ENCODE measurements at places on chromosomes 3 and 15.
A peak's percentile ranks its signal among the peaks of the same experiment; 100 is the strongest.

DNA sequence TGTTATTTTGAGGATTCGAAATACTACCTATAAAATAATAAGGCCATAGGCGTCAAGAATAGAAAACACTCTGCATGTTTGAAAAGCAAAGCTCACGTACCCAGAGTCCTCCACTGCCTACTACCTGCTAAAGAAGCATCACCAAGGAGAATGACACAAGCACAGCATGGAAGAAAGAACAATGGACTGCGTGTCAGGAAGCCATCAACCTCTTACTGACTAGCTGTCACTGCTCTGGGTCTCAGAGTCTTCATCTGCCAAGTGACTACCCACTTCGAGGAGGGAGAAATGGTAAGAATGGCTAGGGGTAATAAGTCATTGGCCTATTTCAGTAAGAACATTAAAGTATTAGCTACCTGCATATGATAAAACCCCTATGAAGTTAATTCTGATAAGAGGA, 49.4 kb downstream of the CLASP2 start:
- no peak for DNase-seq

GRCh38 chr3:23740517-23740965, 65.2 kb upstream of the UBE2E1 start:
- DNase-seq: no peak

DNA sequence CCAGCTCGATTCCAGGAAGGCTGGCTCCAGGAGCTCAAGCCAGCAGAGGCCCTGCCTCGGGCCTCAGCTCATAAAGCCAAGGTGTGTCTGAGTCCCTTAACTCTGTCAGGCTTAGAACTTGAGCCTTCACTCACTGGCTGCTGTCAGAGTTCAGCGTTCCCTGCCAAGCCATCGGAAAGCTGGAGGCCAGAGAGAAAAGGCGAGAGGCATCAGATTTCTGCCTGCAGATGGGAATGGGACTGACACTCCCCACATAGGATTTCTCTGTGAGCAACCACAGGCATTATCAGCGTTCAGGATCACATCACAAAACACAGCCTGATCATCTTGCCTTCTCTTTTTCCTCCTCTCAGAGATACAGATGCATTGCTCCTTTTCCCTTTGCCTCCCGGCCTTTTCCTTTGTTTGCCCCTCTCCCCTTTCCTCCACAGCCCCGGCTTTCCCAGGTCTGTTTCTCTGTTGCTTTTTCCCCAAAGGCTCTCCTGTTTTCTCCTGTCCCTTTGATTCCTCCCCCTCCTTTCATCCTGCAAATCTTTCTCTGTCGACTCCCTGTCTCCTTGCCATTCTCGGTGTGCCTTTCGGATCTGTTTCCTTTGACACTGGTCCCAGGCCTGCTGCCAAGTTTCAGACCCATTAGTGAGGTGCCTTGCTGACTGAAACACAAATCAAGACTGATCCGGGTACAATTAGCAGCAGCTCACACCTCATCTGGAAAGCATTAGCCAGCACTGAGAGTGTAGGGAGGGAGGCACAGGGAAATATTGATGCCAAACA, 44.5 kb upstream of the BOC start:
- no peak for DNase-seq

- DNase-seq: no peak
Measured at GRCh38 chr3:179811321-179812095, 158.7 kb downstream of the USP13 start.

DNA sequence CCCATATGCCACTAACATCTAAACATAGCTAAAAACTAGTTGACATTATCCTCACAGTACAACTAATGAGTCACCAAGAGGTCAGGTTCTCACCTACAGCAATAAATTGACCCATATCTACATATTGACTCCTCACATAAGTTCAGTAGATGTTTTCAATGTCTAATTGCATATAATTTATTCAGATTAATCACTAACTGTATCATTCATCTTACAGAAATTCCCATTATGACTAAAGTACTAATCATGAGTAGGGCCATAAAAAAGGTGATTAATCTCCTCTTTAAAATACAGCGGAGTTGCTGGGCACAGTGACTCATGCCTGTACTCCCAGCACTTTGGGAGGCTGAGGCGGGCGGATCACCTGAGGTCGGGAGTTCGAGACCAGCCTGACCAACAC, 82.4 kb upstream of the ST3GAL6 start:
- DNase-seq: no peak

- DNase-seq: no peak
Measured at GRCh38 chr3:49668414-49668797, 5.7 kb upstream of the APEH start.

- DNase-seq: no peak
Measured at GRCh38 chr3:49469037-49469935, 781 bp upstream of the DAG1 start.

DNA sequence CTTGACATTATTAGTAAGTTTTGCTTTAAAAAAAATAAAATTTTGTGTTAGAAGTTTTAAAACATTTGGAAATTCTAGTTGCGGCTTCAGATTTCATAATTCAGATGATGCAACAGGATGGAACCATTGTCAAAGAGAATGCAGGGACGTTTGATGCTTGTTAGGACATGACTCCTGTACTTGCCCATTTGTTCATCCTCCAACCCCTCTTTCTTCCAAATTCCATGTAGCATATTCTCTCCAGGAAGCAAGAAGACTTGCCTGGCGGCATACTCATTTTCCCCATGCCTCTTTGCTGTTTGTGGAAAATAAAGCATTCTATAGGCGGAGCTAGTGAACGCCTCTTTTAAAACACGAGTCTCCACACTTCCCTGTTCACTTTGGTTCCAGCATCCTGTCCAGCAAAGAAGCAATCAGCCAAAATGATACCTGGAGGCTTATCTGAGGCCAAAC, at the start of gene CSTA:
Gene CSTA, plus strand, starts transcription at position 378 of the 453 bp plus-strand sequence. Its CDS starts 45 bp downstream, at position 423.
- DNase-seq: no peak

DNA sequence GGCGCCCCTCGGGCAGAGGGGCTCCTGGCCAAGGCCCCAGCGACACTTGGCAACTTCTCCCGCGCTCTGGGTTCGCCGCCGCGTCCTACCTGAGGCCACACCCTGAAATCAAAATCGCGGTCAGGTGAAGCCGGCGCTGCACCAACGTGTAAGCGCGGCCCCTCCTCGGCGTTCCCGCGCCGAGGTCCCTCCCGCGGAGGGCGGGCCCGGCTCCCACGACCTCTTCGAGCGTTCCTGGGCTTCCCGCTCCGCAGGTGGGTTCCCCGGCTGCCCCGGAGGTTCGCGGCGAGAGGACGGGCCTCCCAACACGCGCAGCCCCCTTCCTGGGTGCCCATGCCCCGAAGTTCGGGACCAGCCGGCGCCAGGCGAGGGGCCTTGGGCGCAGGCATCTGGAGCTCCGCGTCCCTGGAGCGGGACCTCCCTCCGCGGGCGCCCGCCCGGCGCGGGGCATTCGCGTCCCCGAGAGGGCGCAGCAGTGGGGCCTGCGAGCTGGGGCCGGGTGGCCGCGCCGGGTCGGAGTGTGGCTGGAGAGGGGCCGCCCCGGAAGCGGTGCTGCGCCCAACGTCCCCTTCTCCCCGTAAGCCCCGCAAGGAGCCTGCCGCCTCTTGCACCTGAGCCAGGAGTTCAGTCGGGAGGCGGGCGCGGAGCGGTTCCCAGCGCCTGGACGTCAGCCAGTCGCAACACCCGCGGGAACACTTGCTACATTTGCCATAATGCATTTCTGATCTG, 13.7 kb downstream of the PAK6 start:
- DNase-seq: no peak

GRCh38 chr3:37736624-37737023, 125.1 kb upstream of the CTDSPL start:
- no peak for DNase-seq

GRCh38 chr3:78235841-78236240, 1195.9 kb downstream of the ROBO2 start:
- no peak for DNase-seq

- no peak for DNase-seq
Measured at GRCh38 chr3:159123877-159124276, 322.0 kb downstream of the MFSD1 start.

GRCh38 chr3:20190991-20191390, 5.0 kb upstream of the SGO1 start:
- DNase-seq: no peak

GRCh38 chr3:13352621-13353131, 67.4 kb downstream of the NUP210 start:
- DNase-seq: peak; percentile 4

DNA sequence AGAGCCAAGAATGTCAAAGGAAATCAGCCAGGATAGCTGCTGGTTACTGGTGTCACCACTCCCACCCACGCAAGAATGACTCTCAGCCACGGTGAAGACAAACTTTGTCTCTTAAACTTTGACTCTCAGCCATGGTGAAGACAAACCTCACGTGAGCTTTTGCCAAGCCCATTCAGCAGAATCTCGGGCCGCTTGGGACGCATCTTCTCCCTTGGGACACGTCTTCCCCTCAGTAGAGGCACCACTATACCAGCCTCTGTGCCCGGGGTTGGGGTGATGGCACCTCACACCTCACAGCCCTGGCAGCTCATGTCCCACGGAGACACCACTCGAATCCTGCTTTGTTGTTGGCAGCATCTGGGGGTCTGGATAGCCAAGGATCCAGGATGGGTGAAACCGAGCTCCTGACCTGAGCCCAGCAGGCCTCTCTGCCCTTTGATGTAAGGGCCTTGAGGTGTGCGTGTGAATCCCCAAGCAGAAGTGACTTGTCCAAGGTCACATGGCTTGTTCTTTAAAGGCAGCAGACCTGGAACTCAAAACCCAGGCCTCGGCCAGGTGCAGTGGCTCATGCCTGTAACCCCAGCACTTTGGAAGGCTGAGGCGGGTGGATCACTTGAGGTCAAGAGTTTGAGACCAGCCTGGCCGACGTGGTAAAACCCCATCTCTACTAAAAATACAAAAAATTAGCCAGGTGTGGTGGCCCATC, 21.8 kb downstream of the RBPMS2 start:
- no peak for DNase-seq

DNA sequence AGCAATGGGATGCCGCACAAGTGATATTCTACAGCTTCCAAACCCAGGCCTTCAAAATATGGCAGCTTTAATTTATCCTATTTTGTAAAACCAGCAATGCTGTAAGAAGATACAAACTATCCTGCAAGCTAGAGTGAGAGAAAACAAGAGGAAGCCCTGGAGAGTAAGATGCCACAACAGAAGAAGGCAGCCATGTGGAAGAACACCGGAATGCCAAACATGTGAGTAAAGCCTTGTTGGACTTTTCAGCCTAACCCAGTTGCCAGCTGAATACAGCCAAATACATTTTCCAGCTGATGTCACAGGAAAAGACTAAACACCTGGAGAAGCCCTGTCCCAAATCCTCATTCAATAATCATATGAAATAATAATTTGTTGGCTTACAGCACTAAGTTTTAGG, 1115.1 kb upstream of the CADM2 start:
- no peak for DNase-seq

DNA sequence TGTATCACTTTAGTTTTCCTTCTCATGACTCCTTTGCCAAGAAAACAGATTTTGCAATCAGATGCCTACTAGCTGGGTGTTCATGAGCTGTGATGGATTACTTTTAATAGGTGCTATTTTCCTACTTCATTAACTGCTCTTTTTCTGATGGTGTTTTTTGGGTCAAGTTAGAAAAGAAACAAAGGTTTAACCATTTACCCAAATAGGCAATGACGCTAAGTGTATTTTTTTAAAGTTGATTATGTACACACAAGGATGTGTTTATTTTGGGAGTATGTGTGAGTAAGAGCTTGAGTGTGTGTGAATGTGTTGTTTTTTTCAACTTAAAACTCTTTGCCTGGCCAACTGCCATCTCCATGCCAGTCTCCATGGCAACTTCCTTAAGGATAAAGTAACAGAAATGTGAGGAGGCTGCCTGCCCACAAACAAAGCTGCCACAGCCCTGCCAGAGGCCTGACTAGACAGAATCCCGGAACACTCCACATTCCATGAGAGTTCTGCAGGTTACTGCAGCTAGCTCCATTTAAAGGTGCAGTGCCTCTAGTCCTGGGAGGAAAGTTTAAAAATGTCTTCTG, 215.6 kb upstream of the RBMS3 start:
- DNase-seq: no peak

DNA sequence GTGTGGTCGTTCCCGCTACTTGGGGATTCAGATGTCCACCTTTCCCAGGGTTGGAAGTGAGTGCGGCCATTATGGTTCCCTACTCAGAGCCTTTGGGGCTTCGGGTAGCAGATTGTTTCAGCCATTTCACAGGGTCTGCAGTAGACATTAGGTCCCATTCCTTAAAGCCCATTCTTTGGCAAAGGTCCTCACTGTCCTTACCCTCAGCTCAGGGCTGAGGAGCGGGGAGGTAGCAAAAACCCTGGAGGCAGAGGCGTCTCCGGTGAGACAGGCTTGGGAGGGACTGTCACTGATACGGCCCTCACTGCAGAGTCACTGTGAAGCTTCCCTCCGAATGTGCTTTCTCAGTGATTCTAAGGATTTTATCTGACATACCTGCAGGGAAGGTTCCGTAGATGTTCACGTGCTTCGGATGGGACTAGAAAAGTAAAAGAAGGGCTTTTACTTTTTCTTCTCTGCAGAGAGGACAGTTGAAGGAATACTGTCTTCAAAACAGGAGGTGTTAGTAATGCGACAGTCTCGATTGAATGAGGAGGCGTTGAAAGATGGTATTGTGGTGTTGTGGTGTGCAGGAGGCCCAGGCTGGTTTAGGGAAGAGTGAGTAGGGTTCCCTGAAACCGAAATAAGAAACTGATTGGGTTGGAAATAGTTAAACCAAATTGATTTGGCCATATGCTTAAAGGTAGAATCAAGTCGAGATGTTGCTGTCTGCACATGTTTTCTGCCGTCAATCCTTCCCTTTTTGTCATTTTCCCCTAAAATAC, 630 bp downstream of the ATP6V1A start:
- DNase-seq: peak; percentile 12

- DNase-seq: no peak
Measured at GRCh38 chr15:85151861-85152260, 170.2 kb downstream of the PDE8A start.

GRCh38 chr3:15102836-15103235, 3.9 kb upstream of the RBSN start:
- no peak for DNase-seq
